ENCODE measurements at places on chromosomes 12 and 14.

DNA sequence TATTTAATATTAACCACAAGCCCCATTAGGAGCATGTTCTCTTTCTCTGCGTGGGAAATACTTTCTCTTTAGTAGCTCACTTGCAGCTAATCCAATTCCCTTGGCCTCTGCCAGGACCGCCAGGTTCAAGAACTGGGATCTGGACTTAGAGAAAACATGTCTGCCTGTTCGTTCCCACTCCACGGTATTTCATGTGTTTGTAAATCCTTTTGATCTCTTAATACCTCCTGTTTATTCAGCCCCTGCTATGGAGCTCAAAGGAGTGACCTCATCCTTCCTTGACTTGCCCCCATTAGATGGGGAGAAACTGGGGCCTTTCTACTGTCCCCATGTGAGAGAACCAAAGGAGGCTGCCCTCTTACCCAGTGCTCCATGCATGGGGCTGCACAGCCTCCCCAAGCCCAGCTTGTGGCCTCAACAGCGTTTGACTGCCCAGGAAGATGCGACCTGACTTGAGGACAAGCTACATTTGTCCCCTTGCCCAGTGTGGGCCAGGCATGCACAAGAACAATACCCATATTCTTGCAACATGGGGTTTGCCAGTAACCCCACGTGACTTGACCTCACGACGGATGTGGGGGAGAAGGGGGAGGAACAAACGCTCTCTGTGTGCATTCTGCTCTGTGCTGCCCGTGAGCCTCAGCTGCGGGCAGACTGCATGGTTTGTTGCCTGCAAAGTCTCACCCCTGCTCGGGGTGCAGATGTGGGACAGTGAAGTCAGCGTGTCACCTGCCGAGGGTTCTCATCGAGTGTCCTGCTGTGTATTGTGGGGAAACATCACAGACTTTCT lies 30.3 kb downstream of the CD9 start:
- no peak for DNase-seq

DNA sequence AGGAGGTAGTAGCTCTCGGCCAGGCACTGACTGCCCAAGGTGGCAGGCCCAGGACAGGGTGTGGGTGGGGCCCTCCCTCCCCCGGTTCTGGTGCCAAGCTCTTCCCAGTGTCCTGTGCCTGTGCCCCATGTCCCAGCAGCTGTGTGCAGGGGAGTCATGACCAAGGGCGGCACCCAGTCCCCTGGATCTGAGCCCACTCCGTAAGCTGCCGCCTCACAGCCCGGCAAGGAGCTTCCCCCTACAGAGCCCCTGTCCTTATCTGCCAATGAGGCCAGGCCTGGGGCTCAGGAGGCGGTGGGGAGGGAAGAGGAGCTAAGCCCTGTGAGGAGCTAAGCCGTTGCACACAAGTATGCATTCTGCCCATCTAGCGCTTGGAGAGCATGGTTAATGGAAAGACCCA lies 5.6 kb upstream of the C14orf180 start:
- DNase-seq: no peak

GRCh38 chr14:29222671-29223268 lies 456.2 kb downstream of the FOXG1 start:
- DNase-seq: peak; percentile 80

DNA sequence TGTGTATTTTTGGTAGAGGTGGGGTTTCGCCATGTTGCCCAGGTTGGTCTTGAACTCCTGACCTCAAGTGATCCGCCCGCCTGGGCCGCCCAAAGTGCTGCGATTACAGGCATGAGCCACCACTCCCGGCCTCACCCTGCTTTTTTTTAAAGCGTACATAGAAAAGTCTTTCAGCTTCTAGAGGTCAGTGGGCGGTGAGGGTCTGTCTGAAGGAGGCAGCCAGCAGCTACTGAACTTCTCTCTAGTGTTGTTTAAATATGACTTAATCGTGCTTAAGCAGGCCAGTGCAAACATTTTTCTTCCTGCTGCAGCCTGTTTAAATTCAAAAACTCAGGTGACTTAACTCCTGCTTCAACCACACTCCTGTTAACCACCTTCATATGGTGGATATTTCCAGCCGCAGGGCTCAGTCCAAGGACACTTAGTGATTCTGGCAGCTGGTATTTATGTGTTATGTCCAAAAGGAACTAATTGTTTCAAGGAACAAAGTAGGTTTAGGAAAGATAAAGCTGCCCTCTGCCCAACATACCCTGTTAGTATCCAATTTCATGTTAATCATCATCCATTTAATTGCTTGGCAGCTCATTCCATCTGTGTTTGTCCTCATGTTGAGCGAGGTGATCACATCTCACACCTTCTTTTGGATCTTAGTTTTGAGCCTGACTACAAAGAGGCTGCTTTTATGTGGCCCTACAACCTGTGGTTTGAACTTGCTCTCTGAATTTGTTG lies 2.0 kb downstream of the PRKAB1 start:
- no peak for DNase-seq

- no peak for DNase-seq
These were observed 11.7 kb downstream of the HDAC7 start for GRCh38 chr12:47808050-47808449.

- no peak for DNase-seq
These were observed 28.7 kb downstream of the UBE2N start for GRCh38 chr12:93413064-93413463.

- DNase-seq: no peak
These were observed 109.3 kb downstream of the NTN4 start for GRCh38 chr12:95681210-95681765.

- DNase-seq: no peak
These were observed 63.8 kb downstream of the DACT1 start for GRCh38 chr14:58701604-58702003.

DNA sequence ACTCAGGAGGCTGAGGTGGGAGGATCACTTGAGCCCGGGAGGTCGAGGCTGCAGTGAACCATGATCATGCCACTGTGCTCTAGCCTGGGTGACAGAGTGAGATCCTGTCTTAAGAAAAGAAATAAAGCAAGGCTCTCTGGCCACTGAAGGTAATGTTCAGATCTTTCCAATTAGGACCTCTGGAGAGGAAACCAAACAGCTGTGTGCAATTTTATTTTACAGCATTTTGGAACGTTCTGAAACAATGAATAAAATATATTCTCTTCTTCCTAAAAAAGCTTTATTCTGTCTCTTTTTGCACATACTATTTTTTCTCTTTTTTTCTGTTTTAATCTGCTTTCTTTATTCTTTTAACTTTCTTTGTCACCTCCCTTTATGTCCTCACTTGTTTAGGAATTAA lies 5.0 kb upstream of the YBX3 start:
- DNase-seq: no peak

DNA sequence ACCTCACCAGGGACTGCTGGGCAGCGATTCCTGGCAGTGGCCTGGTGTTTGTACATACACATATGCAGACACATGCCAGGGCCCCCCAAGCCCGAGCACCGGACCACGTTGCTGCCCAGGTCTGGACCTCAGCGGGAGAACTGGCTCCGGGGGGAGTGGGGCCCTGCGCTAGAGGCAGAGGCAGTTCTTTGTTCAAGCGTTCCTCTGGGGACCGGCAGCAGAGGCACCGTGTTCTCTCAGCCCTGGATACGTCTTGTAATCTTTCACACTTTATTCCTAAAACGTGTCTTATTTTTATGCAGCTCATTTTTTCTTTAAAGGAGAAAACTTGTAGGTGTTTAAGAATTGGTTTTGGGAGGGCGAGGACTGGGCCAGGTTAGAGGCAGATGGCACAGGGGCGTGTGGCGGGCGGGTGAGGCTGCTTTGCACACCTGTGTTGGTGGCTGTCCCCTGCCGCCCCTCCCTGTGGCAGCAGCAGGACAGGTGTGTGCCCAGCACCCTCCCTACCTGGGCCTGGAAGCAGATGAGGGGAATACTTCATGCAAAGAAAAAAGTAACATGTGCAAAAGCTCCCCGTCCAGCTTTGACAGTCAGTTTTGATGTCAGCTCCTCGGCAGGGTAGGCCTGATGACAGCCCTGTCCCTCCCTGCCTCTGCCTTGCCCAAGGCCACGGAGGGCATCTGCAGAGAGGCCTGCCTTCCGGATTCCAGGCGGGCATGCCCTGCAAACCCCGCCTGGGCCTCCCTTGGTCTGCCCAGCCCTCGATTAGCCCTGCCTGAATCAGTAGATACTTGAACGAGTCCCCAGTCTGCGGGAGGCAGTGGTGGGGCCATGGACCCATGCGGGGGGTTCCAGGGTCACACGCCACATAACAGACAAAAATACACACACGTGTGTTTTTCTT lies 7.0 kb upstream of the PUS1 start:
- DNase-seq: no peak

DNA sequence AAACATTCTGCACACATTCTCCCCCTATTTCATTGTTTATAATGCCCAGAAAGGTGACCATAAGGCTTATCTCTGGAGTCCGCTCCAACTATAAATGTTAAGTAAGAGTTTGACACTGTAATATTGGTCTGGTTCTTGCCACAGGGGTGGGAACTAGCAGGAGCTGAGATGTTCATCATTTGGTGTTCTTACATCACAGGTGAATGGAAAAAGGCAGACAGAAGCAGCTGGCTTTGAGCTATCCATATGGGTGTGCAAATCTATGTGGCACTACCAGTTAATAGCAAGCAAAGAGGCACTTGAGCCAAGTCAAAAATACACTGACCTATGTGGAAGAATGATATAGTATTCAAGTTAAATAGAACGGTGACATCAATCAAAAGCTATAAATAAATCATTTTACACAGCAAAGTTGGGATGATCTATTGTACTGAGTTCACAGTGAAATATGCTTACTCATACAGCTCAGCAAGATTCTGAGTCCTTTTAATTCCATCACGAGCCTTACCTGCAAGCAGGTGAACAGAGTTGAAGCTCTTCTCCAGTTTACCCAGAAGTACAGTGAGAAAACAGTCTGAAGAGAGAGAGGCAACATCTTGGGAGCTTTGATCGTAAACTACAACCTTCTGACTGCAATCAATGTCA lies 43.2 kb downstream of the DUSP16 start:
- no peak for DNase-seq

DNA sequence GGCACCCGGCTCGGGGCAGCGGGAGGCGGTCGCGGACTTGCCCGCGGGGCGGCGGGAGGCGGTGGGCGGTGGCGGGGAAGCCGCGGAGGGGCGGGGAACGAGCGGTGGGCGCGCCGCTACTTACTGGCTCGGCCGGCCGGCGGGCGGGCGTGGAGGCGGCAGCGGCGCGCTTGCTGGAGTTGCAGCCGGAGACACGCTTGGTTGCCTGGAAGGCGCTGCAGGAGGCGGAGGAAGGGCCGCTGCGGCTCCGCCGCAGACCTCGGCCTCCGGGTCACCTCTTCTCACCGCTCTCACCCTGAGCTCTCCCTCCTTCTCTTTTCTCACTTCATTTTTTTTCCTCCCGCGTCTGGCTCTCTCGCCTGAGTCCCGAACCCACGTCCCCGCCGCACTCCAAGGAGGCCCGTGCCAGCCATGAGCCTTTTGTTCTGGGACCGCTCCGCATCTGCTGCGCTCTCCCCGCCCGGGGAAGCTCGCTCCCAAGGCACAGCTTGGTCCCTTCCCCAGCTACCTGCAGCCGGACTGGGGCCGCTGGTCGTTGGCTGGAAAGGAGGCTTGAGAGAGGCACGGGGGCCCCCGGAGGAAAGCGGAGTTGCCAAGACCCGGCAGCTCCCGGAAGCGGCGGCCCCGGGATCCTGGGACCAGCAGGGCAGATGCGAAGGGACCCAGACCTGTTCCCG lies 592 bp upstream of the KCNK10 start:
- no peak for DNase-seq

GRCh38 chr14:67908052-67908754 lies 88.6 kb downstream of the RAD51B start:
- DNase-seq: peak; percentile 61

- no peak for DNase-seq
These were observed 1.5 kb downstream of the RFLNA start for GRCh38 chr12:124296295-124296915.

- DNase-seq: no peak
These were observed 39.2 kb upstream of the RPH3A start for GRCh38 chr12:112752303-112752702.

DNA sequence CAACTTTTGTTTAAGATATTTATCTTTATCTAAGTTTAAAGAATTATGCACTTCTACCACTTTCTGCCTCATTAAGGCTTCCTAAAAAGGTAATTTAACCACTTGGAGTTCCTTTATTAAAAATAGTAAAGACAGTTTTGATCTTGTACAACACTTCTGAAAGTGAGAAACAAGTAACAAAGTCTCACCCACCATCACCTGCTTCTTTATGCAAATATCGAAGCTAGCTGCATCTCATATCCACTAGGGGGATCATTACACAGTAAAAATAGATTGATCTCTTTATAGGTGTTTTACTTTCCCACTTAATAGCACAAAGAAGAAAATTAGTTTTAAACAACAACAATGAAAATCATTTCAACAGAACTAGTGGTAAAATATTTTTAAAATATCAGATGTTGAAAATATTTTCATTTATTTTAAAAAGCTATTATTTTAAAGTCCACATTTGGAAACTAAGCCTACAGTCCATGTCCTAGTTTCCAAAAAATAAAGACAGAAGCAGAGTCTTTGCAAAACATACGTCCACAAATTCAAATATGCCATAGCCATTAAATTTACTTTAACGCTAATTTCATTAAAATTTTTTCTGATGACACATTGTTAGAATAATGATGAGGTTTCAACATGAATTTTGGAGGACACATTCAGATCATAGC lies 160.0 kb upstream of the SOX5 start:
- DNase-seq: peak; percentile 30

GRCh38 chr12:120817559-120818330 lies 86.4 kb downstream of the SPPL3 start:
- no peak for DNase-seq

DNA sequence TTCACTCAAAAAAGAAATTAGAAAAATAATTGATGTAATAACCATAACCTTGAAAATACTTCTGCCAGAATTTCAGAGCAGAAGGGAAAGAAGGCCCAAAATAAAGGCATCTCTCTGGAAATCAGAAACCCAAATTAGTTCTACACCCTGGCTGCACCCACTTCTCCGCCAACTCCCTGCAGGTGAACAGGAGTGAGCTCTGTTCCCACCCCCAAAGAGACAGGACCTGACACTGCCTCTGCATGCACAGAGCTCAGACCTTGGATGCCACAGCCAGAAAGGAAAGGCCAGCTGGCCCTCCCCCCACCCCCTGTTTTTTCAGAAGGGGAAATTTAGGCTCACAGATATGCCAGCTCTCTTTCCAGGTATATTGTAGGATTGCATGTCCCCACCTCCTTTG lies 228.2 kb downstream of the BCL11B start:
- DNase-seq: no peak

GRCh38 chr12:94553130-94553519 lies 93.5 kb upstream of the CEP83 start:
- DNase-seq: peak; percentile 88

DNA sequence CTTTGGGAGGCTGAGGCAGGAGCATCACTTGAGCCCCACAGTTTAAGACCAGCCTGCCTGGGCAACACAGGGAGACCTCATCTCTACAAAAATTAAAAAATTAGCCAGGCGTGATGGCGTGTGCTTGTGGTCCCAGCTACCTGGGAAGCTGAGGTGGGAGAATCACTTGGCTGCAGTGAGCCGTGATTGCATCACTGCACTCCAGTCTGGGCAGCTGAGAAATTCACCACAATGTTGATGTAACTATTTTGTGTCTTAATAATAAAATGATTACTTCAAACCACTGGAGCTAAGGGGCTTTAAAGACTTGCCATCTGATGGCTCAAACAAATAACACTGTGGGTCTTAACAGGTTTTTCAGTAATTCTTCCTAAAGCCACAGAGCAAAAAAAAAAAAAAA lies 10.8 kb downstream of the ERH start:
- DNase-seq: no peak

Measured in fibroblast of the aortic adventitia (primary cell).